ENCODE measurements at places on chromosomes 5 and 9.

DNA sequence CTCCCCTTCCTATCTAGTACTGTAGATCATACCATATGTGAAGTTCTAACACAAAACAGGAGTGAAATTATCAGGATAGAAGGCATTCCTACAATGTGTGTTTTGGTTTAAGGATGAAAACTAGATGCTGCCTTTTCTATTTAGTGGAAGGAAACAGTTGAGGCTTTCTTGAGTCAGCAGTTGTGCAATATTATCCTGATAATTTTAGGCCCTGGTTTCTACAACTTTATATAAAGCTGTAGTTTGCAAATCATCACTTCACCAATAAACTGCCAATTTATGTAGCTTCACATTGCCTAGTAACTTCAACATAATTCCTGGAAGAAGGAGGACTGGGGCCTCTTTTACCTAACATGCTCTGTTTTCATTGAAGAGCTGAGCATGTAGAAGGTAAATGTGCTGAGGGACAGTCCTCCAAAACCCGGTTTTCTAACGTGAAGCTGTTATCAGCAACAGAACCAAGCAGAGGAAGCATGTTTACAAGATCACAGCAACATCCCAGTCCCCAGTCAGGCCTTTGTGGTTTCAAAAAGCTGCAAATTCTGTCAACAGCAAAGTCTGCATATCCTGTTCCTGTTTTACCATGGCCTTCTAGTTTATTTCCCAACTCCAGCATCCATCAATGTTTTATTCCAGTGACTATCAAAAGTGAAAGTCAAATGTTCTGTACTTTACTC is 513.4 kb upstream of the MEF2C start:
- H3K36me3 ChIP-seq = no peaks in the 10 kb centered on the region
- DNase-seq = no peak
- H3K27me3 ChIP-seq = no peaks in the 10 kb centered on the region

DNA sequence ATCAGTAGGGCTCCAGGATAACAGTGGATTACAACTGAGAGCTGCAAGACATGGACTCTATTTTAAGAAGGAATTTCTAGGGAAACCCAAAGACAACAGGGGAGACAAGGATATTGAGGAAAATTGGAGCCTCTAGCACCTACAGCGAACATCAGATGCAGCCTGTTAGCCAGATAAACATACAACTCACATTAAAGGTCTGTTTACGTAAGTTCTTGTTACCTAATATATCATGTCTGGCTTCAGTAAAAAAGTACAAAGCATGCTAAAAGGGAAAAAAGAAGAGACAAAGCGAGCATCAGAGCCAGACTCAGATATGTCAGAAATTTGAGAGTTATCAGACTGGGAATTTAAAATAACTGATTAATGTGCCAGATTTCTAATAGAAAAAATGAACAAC is 17.2 kb downstream of the GNPDA1 start:
- H3K27me3 ChIP-seq = no peaks in the 10 kb centered on the region
- H3K27ac ChIP-seq = no peak overlapping the region
- H3K4me1 ChIP-seq = no peaks in the 10 kb centered on the region
- no peak for DNase-seq

GRCh38 chr9:74821636-74822035 is 66.1 kb downstream of the TRPM6 start:
- no peak overlapping the region for H3K27ac ChIP-seq
- H3K4me1 ChIP-seq = no peaks in the 10 kb centered on the region
- no peak overlapping the region for H3K4me3 ChIP-seq
- DNase-seq = no peak
- H3K36me3 ChIP-seq = no peaks in the 10 kb centered on the region

DNA sequence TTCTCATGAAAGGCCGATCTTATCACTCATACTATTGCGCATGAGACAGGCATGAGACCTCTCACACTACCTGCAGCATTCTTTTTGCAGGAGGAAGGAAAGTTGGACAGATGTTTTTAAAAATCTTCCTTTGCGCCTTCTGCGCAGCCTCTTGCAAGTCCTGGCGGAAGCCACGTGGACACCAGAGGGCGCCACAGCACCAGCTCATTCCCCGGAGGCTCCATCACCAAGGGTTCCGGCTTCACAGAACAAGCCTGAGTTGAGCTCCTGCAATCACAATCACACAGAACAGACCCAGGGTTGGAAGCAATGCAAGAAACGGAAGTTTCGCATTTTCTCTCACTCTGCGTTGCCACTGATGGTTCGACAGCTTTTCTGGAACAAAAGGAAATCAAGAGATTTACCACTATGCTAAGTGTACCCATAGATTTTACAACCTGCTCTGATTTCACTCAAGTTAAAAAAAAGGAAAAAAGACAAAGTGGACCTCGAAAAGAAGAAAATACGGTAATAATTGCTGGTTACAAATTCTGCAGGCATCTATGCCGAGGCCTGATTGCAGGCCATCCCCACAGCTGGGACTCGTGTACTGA is 304.7 kb upstream of the MSX2 start:
- H3K36me3 ChIP-seq = no peaks in the 10 kb centered on the region
- H3K4me3 ChIP-seq = no peak overlapping the region
- H3K4me1 ChIP-seq = no peaks in the 10 kb centered on the region
- peak; percentile 87 for DNase-seq

DNA sequence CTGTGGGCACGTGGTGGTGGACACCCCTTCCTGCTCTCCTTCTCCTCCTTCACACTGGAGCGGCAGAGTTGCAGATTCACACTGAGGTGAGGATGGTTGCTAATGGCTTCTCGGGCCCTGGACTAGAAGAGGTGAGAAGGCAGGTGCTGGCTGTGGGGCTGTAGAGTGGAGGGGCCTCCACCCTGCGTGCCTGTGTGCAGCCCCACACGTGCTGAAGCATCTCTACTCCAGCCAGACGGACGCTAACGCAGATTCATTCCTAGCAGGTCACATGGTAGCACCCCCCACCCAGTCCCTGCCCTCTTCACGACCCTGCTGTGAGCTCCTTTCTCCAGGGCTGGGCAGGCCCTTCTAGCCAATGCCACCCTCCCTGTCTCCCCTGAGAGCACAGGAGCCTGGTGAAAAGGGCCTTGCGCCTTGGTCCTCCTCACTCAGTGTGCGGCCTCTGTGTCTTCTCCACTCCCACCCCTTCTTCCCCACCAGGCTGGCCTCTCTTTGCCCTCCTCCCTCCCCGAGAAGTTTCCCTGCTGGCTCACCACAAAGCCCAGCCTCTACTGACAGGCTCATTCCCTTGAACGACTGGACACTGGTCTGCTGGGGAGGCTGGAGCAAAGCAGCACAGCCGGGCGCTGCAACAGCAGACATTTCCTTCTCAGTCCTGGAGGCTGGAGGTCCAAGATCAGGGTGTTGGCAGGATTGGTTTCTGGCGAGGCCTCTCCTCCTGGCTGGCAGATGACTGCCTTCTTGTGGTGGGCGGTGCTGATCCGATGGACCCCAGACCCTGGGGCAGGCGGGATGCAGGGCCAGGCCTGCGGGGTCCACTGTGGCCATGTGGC is 14.2 kb downstream of the CACNA1B start:
- H3K4me3 ChIP-seq = no peak overlapping the region
- no peaks in the 10 kb centered on the region for H3K36me3 ChIP-seq
- DNase-seq = no peak

GRCh38 chr5:173065155-173065554 is 9.0 kb downstream of the CREBRF start:
- H3K27me3 ChIP-seq = no peaks in the 10 kb centered on the region
- DNase-seq = no peak
- peaks cover 6% of the 10 kb centered on the region for H3K4me1 ChIP-seq
- H3K4me3 ChIP-seq = no peak overlapping the region

- peaks cover 22% of the 10 kb centered on the region for H3K4me1 ChIP-seq
- H3K27ac ChIP-seq = no peak overlapping the region
- DNase-seq = no peak
- H3K36me3 ChIP-seq = no peaks in the 10 kb centered on the region
These were observed 45.0 kb upstream of the TNFSF15 start for GRCh38 chr9:114850871-114851270.

- no peak overlapping the region for H3K27ac ChIP-seq
- peaks cover 14% of the 10 kb centered on the region for H3K4me1 ChIP-seq
- peaks cover 11% of the 10 kb centered on the region for H3K36me3 ChIP-seq
- no peak for DNase-seq
- no peak overlapping the region for H3K4me3 ChIP-seq
- no peaks in the 10 kb centered on the region for H3K27me3 ChIP-seq
These were observed 212.5 kb downstream of the FANCC start for GRCh38 chr9:95104980-95105379.

DNA sequence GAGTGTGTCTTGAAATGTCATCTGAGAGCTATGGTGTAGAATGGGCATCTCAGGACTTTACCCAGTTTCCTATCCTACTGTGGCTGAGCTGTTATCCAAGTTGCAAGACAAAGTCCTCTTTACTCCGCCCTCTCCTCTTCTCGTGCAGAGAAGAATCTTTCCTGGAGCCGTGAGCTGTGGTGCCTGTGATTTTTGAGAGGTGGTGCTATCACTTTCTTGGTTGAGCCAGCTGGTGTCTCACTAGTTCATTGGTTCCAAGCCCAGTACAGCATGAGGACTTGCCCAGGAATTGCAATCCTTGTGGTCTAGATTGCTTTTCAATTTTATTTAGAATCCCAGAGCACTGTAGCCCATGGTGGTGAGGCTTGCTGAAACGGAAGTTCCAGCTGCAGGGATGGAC is 2300.3 kb downstream of the MAT2B start:
- no peaks in the 10 kb centered on the region for H3K4me1 ChIP-seq
- DNase-seq = no peak
- H3K36me3 ChIP-seq = no peaks in the 10 kb centered on the region
- H3K27me3 ChIP-seq = no peaks in the 10 kb centered on the region

DNA sequence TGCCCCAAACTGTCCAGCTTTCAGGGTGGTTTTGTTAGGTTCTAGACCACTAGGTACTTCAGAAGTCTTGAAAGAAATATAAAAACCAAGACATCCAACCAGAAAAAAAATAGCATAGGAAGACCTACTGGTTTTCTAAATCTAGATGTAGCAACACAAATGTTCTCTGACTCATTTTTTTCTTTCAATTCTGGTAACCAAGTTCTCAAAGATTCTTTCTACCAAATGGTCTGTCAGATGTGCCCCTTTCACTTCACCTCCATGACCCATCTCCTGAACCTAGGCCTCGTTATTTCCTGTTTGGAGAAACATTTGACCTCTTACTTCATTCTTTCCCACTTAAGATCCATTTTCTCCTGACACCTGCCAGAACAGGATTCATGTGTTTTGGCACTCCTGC is 355.3 kb downstream of the KIAA0825 start:
- no peak overlapping the region for H3K4me3 ChIP-seq
- DNase-seq = no peak
- H3K27ac ChIP-seq = no peak overlapping the region
- H3K27me3 ChIP-seq = no peaks in the 10 kb centered on the region
- no peaks in the 10 kb centered on the region for H3K4me1 ChIP-seq
- no peaks in the 10 kb centered on the region for H3K36me3 ChIP-seq

GRCh38 chr5:191949-192690 is 825 bp downstream of the LRRC14B start:
- H3K4me3 ChIP-seq = peak overlapping the region; percentile 8
- H3K27ac ChIP-seq = no peak overlapping the region
- H3K27me3 ChIP-seq = peaks cover 24% of the 10 kb centered on the region
- DNase-seq = no peak
- peaks cover 17% of the 10 kb centered on the region for H3K4me1 ChIP-seq

- H3K36me3 ChIP-seq = no peaks in the 10 kb centered on the region
- DNase-seq = no peak
- no peaks in the 10 kb centered on the region for H3K27me3 ChIP-seq
- H3K4me3 ChIP-seq = no peak overlapping the region
- H3K4me1 ChIP-seq = peaks cover 30% of the 10 kb centered on the region
These were observed 6.7 kb upstream of the TNIP1 start for GRCh38 chr5:151087486-151087885.

DNA sequence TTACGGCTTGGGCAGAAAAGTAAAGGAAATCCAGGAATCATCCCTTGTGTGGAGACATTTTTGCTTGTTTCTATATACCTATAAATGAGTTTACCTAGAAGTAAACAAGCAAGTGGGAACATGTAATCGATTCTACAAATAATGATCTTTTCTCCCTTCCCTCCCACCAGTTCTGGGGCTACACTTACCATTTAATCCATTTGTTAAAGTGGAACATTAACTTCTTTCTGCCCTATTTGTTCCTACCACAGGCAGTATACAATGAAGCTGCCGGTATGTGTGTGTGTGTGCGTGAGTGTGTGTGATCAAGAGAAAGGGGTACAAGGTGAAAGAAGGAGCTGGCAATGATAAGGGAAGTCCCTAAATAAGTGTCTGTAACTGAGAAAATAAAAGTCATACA is 26.4 kb upstream of the ELL2 start:
- DNase-seq = no peak
- no peaks in the 10 kb centered on the region for H3K4me1 ChIP-seq
- H3K4me3 ChIP-seq = no peak overlapping the region
- H3K27ac ChIP-seq = no peak overlapping the region
- no peaks in the 10 kb centered on the region for H3K36me3 ChIP-seq

DNA sequence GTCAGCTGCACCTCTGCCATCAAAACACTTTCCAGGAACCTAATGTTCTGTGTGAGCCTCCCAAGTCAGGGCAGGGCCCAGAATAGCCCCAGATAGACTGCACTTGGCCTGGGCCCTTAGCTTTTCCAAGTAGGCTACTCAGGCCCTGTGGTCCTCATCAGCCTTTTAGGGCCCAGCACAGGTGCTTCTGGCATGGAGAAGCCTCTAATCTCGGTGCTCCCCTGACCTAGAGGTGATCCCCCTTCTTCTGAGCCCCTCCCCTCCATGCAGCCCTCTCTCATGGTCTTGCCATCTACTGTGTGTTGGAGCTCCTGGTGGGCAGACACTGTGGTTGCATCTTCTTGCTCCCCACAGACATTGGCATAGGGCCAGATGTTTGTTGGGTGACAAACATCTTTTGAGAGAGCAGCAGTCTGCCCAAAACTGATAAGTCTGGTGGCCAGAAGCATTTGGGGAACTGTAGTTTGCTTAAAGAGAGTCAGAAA is 28.1 kb downstream of the FRMPD1 start:
- H3K4me1 ChIP-seq = no peaks in the 10 kb centered on the region
- no peak overlapping the region for H3K4me3 ChIP-seq
- no peak overlapping the region for H3K27ac ChIP-seq
- H3K27me3 ChIP-seq = no peaks in the 10 kb centered on the region
- DNase-seq = no peak

GRCh38 chr5:149320791-149321330 is 24.4 kb upstream of the GRPEL2 start:
- H3K4me3 ChIP-seq = no peak overlapping the region
- peak; percentile 94 for DNase-seq
- no peaks in the 10 kb centered on the region for H3K36me3 ChIP-seq
- H3K27me3 ChIP-seq = no peaks in the 10 kb centered on the region
- peaks cover 40% of the 10 kb centered on the region for H3K4me1 ChIP-seq

- peak overlapping the region; percentile 76 for H3K27ac ChIP-seq
- no peaks in the 10 kb centered on the region for H3K36me3 ChIP-seq
These were observed 53.9 kb downstream of the COL15A1 start for GRCh38 chr9:98997604-98998003.

DNA sequence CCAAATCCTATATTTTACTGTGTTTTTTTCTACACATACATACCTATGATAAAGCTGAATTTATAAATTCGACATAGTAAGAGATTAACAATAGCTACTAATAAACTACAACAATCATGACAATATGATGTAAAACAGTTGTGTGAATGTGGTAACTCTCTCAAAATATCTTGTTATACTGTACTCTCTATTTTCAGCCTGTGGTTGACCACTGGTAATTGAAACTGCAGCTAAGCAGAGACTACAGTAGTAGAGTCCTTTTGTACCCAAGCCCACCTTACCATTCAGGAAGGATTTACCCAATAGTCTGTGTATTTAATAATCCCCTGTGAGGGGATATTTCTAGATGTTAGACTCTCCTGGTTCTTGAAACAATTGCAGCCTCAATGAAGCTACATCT is 86.7 kb downstream of the FAM114A2 start:
- no peaks in the 10 kb centered on the region for H3K4me1 ChIP-seq
- no peaks in the 10 kb centered on the region for H3K36me3 ChIP-seq
- H3K27ac ChIP-seq = no peak overlapping the region
- no peaks in the 10 kb centered on the region for H3K27me3 ChIP-seq
- no peak for DNase-seq
